ENCODE measurements at places on chromosomes 2 and 18. TPM values are rescaled to one million over a fixed set of nuclear protein-coding genes. Genes with fewer than 3 reads are reported as not detected.

Gene GPR75
- 3.6 TPM for total RNA-seq

Gene UCN
- total RNA-seq: 1.1 TPM

Gene PID1
- 4.2 TPM for total RNA-seq

Gene DAPL1
- total RNA-seq: 220 TPM

Gene PAX8
- 0.32 TPM for total RNA-seq

Gene THSD7B
- 0.49 TPM for total RNA-seq

Gene CHRND
- not detected for total RNA-seq

Gene AKAIN1
- total RNA-seq: not detected
